ENCODE measurements at places on chromosomes 3 and 15.

DNA sequence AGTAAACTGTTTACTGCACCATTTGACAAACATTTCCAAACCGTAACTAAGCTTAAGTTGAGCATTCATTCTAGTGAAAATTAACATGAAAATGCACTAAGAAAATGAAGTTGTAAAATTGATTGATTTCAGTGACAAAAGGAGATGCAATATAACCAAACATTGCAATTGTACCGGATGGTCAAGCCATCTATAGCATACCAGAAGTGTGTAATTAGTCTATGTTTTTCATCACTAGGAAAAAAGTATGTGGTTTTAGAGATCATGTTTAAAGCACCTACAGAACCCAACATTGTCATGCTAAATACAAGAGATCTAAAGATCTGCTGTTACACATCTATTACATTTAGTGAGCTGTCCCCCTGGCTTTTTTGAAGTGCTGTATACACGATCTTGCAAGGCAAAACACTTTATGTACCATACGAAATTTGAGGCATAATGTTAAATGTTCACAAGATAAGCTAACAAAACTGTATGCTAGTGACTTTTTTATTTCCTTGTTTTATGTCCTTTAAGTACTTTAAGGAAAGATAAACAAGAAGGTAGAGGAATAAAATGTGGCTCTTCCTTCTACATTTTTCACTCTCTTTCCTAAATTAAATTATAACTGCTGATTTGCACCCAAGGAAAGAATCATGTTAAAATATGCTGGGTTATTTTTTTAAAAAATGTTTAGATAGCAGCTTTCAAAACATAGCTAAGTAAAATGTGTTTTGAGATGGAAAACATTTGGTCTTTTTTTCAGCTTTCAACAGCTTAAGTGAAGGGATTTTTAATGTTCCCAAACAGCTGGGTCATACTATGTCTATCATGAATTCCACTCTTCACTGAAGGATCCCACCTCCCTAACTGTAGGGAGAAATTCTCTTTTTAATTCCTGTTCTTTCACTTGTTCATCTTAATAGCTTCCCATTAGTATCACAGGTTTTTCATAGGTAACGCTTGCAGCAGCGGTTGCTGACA, 498.0 kb downstream of the MECOM start:
- DNase-seq = no peak

DNA sequence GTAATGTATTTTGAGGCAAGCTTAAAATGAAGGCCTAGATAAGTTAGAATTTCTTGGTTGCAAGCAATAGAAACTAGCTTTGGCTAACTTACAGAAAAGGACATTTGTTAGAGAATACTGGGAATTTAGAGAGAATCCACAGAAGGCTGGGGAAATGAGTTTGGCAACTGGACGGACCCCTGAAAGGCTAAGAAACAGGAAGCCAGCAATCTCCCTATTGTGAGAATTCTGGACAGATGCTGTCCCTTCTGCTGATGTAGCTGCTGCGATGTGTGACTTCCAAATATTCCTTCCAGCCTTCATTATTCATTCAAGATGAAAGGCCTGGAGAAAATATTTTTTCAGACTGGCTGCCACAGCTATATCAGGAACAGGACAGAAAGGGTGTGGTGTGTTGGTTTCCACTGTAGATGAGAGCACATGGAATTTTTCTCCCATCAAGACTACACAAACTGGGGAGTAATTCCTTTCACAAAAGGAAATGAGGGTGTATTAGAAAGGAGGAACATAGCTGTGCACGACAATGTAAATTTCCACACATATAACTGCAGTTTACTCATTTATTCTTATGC, 213.5 kb downstream of the CPNE4 start:
- no peak for DNase-seq

DNA sequence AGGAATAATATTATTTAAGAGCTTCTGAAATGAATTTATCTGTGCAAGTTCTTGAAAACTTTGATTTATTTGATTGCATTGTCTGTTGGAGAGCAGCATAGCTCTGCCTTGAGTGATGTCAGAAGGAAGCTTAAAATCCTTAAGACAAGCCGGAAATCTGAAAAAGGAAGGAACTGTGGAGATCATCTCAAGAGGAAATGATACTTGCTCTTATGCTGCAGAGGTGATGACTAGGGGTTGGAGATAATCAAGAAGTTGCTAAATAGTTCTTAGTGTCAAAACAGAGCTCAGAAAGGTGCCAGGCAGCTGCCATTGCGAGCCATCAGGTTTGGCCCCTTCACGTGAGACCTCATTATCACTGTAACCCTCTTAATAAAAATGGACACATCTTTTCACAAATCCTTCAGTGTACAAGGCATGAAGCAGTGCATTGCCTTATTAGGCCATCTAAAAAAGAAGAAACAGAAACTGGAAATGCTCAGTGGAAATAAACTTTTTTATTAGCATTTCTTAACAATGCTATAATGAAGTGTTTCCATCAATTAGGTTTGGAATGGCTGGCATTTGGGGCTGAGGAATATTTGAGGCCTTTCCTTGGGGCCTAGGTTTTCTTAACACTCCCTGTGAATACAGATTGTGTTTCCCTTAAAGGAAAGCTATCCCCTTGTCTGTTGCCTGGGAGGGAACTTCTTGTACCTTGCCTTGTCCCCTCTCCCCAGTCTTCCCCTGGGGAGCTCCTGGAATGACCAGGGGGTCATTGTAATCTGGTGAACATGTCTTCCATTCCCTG, 34.5 kb upstream of the VILL start:
- no peak for DNase-seq

DNA sequence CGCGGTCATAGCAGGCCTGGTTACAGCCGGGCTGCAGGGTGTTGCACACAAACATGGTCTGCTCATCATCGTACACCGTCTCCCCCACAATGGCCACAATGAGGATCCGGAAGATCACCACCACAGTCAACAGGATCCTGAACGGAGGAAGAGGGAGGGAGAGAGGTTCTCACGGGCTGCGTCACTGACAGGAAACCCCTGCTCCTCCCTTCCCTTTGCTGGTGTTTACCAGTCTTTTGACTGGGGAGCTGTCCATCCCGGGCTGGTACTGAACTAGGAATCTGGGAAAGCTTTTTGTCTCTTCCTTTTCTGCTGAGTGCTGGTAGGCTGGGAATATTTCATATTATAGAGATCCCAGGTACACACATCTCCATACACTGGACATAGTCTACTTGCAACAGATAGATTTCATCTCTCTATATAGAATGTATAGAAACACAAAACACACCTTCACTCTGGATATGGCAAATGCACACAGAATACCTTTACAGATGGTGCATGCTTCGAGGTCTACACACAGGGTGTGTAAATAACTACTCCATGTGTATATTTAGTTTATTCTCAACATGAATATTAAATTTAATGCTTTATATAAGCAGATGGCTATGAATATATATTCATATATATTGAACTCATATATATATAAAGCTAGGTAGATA, 1.4 kb downstream of the GJD2 start:
- DNase-seq = no peak

DNA sequence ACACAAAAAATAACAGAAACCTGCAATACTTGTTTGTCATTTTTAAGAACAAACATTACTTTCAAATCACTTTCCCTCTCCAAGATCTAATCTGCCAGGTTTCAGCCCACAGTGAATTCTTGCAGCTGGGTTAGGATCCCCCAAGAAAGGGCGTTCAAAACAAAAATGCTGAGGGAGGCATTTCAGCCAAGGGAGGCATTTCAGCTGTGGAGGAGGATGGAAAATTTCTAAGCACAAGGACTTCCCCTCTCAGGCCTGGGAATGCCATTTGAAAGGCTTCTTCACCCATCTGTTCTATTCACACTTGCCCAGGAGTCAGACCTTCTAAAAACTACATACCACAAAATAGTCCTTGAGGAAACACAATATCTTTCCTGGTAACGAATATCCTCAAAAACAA, 69.1 kb downstream of the P3H2 start:
- DNase-seq = no peak

DNA sequence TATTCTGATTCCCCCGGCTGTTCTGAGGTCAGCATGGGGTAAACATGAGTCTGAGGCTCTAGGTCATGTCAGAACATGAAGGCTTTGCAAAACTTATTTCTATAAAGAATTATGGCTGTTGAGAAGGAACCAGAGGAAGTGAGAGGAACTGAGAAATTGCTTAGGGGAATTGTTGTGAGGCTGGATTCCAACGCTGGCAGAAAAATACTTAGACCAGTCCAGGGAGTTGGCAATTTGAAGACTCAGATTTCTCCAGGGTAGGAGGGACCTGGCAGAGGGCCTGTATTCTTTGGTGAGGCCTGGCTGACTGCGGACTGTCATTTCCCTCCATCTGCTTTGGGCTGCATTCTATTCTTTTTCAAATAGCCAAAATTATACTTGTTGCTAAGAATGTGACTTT, 155.5 kb downstream of the PLD1 start:
- DNase-seq = no peak

DNA sequence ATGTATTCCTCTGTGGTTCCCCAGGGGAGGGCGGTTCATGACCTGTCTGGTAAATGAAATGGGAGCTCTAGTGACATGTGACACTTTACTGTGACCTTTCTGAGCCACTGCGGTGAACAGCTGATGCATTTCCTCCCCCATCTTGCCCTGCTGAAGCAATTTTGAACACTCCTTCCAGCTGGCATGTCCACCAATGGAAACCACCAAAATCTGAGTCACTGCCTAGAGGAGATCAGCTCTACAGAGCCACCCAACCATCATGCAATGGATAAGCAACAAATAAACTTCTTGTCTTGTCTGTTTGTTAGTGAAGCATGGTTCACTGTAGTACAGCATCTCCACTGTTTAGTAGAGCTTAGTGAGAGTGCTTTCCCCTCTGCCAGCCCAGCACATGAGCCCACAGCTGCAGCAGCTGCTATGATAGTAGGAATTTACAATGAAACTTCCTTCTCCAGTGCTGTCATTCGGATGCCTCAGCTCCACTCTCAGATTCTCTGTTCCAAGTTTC, 479.4 kb downstream of the NTRK3 start:
- no peak for DNase-seq

DNA sequence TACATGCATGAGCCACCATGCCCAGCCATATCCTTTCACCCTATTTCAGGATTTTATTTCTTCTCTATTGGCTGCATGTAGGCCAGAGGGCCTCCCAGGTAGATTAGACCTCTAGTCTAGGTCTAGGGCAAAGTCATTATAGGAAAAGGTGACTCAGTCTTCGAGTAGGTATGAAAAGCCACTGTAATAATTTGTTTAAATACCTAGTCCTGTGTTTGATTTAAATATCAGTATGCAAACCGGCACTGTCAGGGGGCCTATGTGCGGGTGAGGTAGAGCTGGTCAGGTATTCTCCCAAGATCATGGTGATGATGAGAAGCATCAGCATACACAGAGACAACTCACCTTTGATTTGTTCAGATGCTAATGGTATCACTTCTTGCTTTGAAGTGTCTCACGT, 101.4 kb upstream of the UMPS start:
- no peak for DNase-seq

DNA sequence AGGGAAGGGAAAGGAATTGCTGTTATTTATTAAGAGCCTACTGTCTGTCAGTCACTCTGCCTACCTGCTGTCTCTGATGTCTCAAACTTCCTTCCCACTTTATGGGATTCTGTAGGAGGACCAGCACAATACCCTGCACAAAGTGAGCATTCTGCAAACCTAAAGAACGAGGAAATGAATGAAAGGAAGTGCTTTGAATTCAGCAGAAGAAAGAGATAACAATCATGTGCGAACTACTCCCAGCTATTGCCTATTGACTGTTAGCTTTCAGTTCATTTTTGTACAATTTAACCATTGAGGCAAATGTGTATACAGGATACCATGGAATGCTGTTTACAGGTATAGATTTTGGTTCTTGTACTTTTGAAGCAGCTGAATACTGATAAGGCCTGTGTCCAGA, 66.8 kb downstream of the CMSS1 start:
- no peak for DNase-seq

GRCh38 chr15:82613747-82614146, 33.4 kb downstream of the CPEB1 start:
- no peak for DNase-seq

DNA sequence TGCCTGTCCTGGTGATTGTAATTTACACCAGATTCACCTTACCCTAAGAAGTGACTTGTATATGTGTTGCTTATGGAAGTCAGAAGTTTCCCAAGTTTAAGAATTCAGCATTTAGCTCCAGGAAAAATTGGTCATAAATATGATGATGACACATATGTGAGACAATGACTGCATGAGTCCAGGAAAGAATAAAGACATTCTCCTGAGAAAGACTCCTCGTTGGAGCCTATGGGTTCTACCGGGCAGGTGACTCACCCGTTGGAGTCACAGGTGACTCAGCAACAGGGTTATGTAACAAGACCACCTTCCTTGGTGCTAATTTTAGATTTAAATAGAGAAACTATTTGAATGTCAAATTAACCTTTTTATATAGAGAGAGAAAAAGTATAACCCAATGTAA, 662.4 kb downstream of the FHIT start:
- DNase-seq = no peak

DNA sequence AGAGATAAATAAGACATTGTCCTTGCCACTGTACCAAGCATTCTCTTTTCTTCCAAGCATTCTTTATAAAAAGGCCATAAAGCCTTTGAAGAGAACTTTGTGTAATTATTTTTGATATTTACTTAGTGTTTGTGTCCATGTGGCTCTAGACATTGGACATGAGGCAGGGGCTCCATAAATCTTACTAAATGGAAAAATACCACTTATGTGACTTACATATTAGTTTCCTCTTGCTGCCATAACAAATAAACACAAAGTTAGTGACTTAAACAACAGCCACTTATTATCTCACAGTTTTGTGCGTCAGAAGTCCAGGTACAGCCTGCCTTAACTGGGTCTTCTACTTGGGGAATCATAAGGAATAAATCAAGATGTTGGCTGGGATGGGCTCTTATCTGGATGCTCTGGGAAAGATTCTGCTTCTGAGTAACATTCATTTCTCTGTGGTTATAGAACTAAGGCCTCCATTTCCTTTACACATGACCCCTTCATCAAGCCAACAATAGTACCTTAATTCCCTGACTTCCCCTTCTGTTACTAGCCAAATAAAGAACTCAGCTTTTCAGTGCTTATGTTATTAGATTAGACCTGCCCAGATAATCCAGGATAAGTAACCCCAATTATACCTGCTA, 59.9 kb upstream of the COL8A1 start:
- no peak for DNase-seq

Data from stimulated activated CD8-positive, alpha-beta memory T cell treated with anti-CD3 and anti-CD28 coated beads, Interleukin-15, amount 100 ng/mL, for 4 hours (primary cell).